ENCODE measurements at places on chromosomes 3 and 15.
A peak's percentile ranks its signal among the peaks of the same experiment; 100 is the strongest.

- no peak for DNase-seq
These were observed 10.5 kb downstream of the DLEC1 start for GRCh38 chr3:38049358-38050126.

DNA sequence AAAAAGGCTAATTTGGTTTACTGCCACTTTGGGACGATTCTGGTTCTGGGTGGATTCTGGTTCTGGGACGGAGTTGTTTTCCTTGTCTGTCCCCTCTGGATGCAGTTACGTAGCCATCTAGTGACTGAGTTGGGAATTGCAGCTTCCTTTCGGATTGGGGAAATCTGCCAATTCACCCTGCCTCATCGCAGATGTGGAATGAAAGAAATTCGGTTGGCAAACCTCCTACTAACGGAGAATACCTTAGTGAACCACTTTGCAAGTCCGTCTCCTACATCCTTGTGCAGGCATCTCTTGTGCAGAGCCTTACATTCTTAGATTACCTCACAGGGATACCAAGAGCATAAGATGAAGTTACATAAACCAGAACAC is 31.5 kb upstream of the AP4E1 start:
- no peak for DNase-seq

DNA sequence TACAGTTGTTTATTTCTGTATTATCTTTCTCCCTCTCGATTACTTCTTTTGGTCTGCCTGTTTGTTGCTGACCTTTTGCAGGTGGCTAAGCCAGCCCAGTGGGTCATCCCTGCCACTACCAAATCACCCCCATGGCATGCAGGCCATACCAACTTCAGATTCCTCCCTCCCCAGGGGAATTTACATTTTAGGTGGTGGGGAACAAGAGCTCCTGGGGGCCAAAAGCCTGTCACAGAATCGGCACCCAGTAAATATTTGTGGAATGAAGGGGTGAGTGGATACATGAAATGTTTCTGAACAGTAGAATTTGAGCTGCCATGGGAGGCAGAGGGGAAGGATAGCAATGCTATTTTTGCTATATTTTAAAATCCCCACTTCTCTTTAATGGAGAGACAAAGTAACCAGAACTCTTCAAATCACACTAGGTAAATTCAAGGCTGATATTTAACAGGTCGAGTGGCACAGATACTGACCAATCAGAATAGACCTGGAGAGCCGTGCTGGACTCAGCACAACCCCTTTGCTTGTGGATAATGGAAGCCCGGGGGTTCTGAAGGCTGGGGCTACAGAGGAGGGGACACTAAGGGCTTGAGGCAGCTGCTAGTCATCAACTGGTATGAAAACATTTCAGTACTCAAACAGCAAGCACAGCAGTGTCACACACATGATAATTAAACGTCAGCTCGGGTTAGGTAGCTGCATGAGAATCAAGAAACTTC is 54.3 kb upstream of the SMAD3 start:
- DNase-seq = no peak

GRCh38 chr3:112005091-112005672 is 6.5 kb downstream of the TAGLN3 start:
- no peak for DNase-seq

GRCh38 chr15:80679804-80680175 is 15.3 kb upstream of the ABHD17C start:
- DNase-seq = no peak

- DNase-seq = no peak
These were observed 43.1 kb downstream of the DNASE1L3 start for GRCh38 chr3:58167431-58168351.

DNA sequence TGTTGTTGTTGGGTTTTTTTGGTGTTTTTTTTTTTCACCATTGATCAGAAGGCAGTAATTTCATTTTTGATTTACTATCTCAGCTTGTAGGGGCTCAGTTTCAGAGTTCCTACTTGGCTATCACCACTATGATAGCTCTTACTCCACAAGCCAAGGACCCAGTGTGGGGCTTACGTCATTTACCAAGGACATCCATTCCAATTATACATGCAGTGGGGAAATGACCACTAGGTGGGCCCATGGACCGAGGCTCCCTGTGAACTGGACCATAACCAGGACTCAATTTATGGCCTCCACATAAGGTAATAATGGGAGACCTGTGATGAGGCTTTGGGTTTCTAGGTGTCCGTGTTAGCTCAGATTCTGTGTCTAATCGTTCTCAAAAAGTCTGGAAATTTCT is 67.5 kb upstream of the CACNA1D start:
- no peak for DNase-seq

- DNase-seq = no peak
These were observed 24.3 kb downstream of the CLDN11 start for GRCh38 chr3:170442947-170443346.

DNA sequence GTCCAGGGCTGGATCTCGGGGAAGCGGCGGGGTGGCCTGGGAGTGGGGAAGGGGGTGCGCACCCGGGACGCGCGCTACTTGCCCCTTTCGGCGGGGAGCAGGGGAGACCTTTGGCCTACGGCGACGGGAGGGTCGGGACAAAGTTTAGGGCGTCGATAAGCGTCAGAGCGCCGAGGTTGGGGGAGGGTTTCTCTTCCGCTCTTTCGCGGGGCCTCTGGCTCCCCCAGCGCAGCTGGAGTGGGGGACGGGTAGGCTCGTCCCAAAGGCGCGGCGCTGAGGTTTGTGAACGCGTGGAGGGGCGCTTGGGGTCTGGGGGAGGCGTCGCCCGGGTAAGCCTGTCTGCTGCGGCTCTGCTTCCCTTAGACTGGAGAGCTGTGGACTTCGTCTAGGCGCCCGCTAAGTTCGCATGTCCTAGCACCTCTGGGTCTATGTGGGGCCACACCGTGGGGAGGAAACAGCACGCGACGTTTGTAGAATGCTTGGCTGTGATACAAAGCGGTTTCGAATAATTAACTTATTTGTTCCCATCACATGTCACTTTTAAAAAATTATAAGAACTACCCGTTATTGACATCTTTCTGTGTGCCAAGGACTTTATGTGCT is 527 bp downstream of the B2M start:
- no peak for DNase-seq

- no peak for DNase-seq
These were observed 9.0 kb downstream of the UBXN7 start for GRCh38 chr3:196423044-196423781.

- DNase-seq = no peak
These were observed at the start of gene SPTSSB for GRCh38 chr3:161371441-161372320. Gene SPTSSB, minus strand, starts transcription at chr3:161371517. Its CDS starts 25,194 bp downstream, at chr3:161346323.

DNA sequence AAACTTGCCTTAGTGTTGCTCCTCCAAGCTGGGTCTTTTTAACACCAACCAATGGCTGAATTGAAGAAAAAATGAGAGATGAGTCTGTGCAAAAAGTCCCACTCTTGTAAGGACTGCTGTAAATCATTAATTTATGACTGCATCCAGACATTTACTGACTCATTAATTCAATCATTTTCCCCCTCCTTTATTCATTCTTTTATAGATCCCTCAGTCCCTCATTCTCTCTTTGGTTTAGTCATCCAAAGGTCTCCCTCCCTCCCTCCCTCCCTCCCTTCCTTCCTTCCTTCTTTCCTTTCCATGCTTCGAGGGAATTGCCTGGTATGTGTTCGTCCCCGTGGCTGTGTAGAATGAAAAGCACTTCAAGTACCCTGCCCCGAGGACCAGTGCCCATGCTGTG is 35.3 kb upstream of the MRPS22 start:
- DNase-seq = no peak

- DNase-seq = no peak
These were observed 35.9 kb downstream of the SLC12A1 start for GRCh38 chr15:48242015-48242414.

DNA sequence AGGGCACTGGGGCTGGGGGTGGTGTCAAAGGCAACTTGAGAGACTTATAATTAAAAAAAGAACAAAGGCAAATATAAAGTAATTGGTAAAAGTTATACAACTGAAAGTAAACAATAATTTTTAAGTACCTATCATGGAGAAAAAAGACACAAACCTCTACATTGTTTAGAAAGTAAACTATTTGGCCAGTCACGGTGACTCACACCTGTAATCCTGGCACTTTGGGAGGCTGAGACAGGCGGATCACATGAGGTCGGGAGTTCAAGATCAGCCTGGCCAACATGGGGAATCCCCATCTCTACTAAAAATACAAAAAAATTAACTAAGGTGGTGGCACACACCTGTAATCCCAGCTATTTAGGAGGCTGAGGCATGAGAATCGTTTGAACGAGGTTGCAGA is 25.8 kb downstream of the RPSA start:
- no peak for DNase-seq

GRCh38 chr3:70308760-70309159 is 3.7 kb downstream of the MDFIC2 start:
- DNase-seq = no peak

DNA sequence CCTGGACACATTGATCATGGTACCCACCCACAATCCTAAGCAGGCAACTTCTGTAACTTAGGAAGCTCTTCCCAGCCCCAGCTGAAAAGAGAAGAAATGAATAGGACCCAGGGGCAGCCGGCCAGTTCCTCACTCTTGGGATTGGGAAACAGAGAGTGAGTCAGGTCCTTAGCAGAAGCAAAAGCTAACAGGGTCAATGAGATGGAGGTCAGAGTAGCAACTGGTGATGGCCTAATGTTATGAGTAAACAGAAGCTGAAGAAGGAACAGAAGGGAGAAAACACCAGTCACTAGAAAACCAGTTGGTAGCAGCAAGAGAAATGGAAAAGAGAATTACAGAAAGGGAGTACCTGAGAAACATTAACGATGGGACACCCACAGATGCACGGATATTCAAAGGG is 20.0 kb downstream of the RIOX2 start:
- DNase-seq = peak; percentile 31

DNA sequence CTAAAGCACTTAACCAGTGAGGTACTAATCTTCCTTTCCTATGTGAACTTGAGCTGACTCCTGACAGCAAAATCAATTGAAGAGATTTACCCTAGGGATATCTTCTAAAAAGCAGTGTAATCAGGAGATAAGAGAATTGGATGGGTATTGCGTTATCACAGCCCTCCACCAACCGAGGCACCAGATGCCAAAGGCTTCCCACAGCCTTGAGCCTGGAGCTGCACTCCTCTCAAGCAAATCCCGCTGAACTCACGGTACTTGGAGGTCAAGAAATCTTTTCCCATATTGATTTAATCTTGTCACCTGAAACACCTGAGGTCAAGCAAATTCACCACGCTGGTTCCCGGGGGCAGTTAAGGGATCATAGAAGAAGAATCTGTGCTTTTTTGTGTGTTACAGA is 346.8 kb downstream of the TBL1XR1 start:
- DNase-seq = no peak

DNA sequence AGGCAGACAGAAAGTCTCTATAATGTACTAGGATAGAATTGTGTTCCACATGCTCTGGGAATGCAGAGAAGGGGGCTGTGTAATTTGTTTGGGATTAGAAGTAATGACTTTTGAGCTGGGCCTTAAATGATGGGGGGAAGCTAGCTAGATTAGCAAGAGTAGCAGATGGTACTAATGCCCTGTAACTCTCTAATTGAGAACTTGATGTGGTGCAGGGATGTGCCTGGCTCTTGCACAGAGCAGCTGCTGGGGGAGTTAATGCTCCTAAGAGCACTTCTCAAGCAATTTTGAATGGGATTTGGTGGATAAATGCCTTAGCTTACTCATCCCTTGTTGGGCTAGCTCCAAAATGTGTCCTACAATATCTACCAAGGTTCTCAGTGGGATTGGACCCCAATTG is 12.4 kb upstream of the SYN2 start:
- no peak for DNase-seq

GRCh38 chr3:12190832-12191231 is 32.1 kb upstream of the TIMP4 start:
- no peak for DNase-seq

- DNase-seq = no peak
These were observed 15.7 kb downstream of the EMC4 start for GRCh38 chr15:34240537-34240936.

DNA sequence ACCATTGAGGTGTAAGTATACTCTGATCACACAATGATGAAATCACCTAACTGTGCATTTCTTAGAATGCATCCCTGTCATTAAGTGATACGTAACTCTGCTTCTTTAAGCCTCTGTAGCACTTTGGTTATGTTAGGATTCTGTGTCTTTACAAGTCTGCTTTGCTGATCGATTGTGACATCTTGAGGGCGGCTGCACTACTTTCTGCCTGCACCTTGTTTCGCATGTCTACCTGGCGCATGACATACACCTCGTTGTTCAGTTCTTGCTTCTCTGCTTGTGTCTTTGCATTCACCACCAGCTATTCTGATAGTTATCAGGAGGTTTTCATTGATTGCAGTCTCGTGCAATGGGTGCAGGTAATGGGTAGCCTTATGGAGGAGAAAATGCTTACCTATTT is 32.7 kb downstream of the IGF1R start:
- DNase-seq = no peak

- no peak for DNase-seq
These were observed 190.4 kb upstream of the BCL6 start for GRCh38 chr3:187935623-187936156.

DNA sequence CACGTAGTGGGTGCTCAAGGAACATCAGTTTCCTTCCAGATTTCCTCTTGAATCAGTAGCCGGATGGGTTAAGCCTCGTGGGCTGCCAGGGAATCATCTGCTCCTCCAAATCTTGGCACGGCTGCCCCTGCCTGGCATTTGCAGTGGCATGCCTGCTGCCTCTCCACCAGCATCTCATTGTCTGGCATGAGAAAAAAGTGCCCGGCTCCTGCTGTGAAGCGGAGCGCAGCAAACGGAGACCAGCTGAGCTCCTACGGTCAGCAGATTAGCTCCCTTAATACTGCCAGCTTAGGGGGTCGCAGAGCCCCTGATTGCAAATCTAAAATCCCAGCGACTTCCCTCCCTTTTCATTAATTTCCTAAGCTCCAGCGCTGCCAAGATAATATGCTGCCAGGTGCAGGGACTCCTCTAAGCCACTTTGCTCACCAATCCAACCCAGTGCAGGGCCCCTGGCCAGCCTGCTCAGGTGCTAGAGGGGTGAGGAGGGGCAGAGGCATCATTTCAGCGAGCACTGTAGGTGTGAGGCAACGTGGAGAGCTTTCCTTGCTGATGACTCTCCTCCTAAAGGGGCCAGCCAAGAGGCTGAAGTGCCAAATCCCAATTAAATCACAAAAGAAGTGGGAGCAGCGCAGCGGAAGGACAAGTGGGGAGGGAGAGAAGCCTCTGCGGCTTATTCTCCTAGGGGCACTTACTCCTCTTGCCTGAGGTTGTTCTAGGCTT is 49.6 kb upstream of the ST8SIA2 start:
- no peak for DNase-seq

GRCh38 chr15:60839510-60840211 is 360.7 kb upstream of the ICE2 start:
- DNase-seq = no peak

GRCh38 chr15:34854232-34854631 is 58.9 kb upstream of the ACTC1 start:
- no peak for DNase-seq

GRCh38 chr3:37864904-37865303 is 3.2 kb downstream of the CTDSPL start:
- no peak for DNase-seq

- no peak for DNase-seq
These were observed 630.4 kb downstream of the CADM2 start for GRCh38 chr3:85589145-85589544.

- DNase-seq = no peak
These were observed 464 bp downstream of the SOX2 start for GRCh38 chr3:181712226-181712552.
